ENCODE measurements at places on chromosomes 3 and 15.
A peak's percentile ranks its signal among the peaks of the same experiment; 100 is the strongest.

DNA sequence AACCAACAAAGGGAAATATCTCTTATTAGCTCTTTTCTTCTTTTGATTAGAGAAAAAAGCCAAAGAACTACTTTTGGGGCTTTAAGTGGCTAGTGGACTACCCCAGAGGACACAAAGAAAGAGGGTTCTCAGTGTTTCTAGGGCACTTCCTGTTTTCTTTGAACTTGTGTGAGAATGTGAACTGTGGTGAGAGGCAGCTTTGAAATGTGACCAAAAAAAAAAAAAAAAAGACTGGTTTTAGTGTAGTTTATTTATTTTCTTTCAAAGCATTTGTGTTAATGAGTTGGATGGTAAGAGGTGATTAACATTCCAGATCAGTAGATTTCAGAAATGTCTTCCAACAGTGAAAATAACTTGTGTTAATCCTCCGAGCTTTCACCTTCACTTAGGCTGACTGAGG is 32.4 kb downstream of the SELENOT start:
- DNase-seq: no peak

DNA sequence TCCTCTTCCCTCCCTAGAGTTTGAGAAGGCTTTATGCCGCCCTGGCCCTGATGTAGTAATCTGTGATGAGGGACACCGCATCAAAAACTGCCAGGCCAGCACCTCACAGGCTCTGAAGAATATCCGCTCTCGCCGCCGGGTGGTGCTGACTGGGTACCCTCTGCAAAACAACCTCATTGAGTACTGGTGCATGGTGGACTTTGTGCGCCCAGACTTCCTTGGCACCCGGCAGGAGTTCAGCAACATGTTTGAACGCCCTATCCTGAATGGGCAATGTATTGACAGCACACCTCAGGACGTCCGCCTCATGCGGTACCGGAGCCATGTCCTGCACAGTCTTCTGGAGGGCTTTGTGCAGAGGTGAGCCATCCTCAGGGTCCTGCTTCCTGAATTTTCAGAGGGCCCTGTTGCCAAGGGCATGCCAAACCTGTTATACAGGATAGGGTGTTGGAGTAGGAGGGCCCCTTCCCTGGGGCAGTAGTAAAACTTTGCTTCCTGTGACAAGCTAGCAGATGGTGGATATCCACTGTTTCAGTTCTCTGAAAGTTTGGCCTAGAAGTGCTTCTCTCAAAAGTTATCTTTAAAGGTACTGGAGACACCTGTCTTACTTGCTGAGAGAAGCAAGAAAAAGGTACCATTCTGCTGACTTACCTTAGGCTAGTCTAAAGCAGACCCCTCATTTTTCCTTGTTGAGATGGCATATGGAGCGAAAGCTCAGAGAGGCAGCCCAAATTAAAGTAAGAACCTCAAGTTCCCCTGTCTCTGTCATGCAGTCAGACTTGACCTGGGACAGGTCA is 33.7 kb upstream of the TEX264 start:
- DNase-seq: no peak

DNA sequence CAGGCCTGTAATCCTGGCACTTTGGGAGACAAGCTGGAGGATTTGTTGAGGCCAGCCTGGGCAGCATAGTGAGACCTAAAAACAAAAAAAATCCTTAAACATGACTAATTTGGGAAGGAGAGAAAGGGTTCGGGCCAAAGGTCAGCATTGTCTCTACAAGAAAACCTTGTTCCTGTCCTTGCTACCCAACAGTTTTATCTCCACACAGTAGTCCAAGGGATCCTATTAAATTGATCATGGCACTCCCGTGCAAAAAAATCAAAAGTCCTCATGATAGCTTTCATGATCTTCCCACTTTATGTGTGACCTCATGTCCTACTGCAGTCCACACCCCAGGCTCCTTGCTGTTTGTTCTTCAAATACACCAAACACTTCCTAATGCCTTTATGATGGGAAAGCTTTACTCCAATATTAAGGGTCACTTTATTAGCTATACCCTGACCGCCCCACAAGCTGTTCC is 4.2 kb downstream of the RPL15 start:
- DNase-seq: no peak

- DNase-seq: no peak
Observed at GRCh38 chr3:186532598-186533072, 11.5 kb downstream of the CRYGS start.

GRCh38 chr3:128310286-128311058 is 156.2 kb downstream of the DNAJB8 start:
- no peak for DNase-seq

DNA sequence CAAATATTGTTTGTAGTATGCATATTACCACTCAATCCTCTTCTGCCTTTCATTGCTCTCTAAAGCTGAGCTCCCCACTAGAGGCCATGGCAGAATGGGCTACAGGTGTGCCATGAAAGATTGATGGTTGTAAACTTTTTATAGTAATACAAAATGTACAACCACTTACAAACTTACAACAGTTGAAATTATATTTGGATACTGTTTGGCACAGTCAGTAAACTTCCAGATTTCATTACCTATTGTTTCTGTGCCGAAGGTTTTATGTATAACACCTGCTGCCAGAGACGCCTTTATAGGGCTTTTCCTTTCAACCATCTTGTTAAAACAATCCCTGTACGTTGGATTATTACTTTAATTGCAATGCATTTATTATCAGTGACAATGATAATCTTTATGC is 7.0 kb downstream of the ROPN1 start:
- DNase-seq: no peak

GRCh38 chr3:155316426-155316825 is 22.9 kb upstream of the STRIT1 start:
- no peak for DNase-seq

- DNase-seq: no peak
Observed at GRCh38 chr15:48470096-48470495, 138.9 kb downstream of the DUT start.

- no peak for DNase-seq
Observed at GRCh38 chr3:55607844-55608243, 120.7 kb upstream of the WNT5A start.

DNA sequence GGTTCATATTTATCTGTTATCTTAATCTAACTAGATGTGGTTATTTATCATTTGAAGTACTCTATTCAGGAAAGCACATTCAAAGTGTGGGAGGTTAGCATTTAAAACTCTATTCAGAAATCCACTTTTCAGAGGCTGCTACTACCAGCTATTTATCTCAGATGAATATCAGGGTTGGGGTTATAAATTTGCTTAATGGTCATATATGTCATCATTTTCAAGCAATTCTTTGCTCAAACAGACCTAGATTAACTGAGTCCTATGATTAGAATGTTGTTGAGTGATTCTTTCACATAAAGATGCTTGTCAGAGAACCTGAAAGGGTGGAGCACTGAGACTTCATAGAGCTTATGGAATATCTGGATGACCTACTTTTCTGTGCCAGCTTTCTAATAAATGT is 436.9 kb upstream of the TGFBR2 start:
- DNase-seq: no peak

GRCh38 chr15:34818526-34818925 is 23.2 kb upstream of the ACTC1 start:
- no peak for DNase-seq

- no peak for DNase-seq
Observed at GRCh38 chr15:67082007-67082536, 16.7 kb downstream of the SMAD3 start.

DNA sequence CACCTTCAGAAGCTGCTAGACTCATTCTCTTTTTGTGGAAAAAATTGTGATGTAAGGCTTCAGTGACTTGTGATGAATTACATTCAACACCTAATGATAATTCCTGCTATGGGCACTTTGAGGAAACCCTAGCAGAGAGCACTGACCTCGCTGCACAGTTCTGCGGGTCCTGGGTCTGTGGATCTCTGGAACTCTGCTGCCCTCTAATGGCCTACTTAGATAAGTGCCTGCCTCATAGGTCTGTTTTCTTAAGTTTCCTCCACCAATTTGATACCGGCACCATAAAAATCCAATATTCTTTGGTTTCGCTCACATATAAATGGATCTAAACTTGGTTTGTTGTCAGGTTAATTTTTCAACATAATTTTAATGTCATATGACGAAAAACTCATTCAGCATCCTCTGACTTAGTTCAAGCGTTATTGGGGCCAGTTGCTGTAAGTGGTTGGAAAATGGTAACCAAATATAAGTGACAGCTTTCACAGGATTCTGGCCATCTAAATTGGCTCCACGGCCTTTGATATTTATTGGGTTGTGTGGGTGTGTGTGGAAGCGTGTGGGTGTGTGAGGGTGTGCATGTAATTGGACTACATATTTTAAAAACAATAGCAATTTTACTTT is 10.4 kb downstream of the SLITRK3 start:
- DNase-seq: peak; percentile 64

GRCh38 chr3:8489278-8489792 is 12.3 kb upstream of the LMCD1 start:
- no peak for DNase-seq

DNA sequence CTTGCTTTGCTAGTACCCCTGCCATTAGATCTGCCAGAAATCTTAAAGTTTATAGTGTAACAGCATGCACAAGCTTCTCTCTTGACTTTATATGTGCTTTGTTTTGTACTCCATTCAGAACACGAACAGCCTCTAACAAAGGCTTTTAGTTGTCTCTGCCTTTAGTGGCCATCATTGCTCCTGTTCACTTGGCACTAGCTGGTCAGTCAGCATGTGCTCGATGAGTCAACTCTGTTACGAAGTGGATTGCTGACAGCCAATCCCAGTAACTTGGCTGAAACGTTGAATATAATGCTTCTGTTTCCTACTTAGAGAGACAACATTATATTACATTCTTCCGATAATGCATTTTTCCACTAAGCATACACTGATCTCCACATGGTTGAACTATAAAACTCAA is 349.2 kb downstream of the NAALADL2 start:
- DNase-seq: peak; percentile 34

- no peak for DNase-seq
Observed at GRCh38 chr3:72950801-72951200, 45.8 kb upstream of the PPP4R2 start.

All from muscle of arm (tissue), 14 donors.